ENCODE measurements at places on chromosomes 16 and 17.
A peak's percentile ranks its signal among the peaks of the same experiment; 100 is the strongest.

GRCh38 chr16:79013930-79014660 is 586.4 kb downstream of the MAF start:
- no peak for DNase-seq

- DNase-seq = no peak
Measured at GRCh38 chr16:69407702-69408323, 16.6 kb upstream of the CYB5B start.

DNA sequence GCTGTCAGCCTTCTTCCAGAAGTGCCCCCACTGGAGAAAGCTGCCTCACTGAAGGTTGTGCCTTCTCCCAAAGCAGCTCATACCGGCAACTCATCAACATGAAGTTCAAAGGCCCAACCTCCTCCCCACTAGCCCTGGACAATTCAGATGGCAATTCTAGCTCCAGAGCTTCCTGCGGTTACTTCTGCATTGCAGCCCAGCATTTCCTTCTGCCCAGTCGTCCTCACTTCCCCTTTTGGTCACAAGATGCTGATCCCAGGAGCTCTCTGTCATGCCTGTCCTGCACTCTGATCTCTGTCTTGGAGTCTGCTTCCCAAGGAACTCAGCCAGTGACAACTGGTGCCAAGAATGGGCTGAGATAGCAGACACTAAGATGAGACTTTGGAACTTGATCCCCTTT is 178.2 kb upstream of the SOX9 start:
- DNase-seq = no peak

DNA sequence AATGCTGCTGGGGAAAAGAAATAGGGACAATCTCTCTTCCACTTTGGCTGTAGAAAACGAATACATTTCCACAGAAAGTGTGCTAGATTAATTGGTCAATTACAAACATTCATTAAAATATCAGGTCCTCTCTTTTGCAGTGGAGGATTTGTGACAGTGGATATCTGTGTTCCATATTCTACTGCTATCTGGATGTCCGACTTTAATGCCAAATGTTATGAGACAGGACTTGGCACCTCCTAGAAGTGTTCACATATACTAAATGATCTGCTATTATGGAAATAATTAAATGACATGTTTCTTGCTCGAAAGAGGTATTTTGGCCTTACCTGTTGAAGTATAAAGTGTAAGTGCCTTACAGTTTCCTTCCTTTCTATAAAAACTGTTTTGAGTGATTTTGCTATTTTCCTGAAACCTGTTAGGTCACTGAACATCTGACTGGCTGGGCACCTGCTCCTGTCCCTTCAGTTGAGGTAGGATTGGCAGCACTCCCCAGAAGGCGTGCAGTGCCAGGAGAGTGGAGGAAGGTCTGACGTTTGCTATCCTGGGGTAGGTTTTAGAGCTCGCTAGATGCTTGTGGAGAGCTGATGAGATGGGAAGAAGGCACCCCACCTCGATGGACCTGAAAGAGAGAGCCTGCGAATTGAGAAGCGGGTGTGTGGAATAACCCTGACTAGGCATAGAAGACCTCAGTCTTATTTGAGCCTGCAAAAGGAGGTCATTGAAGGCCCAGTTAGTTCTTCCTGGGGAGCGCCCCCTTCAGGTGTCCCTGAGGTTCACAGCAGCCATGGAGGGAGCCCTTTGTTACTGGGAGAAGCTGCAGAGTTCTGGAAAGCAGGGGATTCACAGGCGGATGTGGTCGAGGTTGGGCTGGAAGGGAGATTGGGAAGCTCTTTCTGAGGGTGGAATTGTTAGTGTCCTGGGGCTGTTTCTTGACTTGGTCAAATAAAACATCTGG is 159.4 kb upstream of the ZNF267 start:
- peak; percentile 32 for DNase-seq

DNA sequence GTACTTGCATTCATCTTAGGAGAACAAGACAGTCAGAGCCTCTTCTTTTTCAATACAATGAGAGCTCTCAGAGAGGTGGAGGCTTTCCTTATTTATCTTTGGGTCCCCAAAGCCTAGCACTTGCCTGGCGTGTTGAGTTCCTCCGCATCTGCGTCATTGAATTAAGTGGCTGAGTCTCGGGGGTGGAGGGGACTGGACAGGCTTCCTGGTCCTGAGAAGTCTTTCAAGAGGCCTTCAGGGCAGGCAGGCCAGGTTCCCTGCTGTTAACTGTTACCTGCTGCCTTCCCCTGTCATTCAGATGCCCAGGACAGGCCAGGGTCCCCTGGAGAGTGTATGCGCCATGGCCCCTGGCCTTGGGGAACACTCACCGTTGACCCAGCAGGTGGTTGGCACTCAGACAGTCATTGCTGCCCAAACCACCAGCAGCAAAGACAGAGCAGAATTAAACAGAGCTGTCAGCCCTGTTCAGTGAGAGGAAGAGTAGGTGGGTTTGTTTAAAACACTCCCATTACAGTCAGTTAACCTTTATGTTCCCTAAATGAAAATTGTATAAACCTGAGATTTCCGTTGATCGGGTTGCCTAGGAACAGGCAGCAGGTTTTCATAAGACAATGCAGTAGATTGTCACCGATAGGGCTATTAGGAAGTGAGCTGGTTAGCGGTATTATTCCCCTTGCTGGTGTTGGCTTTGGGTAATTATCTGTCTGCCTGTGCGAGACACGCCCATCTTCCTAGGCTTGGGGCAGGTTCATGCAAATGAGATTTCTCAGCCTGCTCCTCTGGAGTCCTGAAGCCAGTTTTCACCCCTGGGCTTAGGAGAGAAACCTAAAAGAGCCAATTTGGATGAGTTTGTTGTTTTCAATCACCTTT is 132.7 kb downstream of the CCDC182 start:
- DNase-seq = no peak
